GM23338 (cell line): ENCODE measurements at places on chromosomes 6 and 20. TPM values are rescaled to one million over a fixed set of nuclear protein-coding genes. Genes with fewer than 3 reads are reported as not detected.

Gene PLEKHG1
- 1.0 and 2.5 TPM in 2 replicates for total RNA-seq

GRCh38 chr6:124679387-124679786, 282.9 kb upstream of the RNF217 start:
- no peak for DNase-seq

Gene PACSIN1
- total RNA-seq: 6.2 and 8.7 TPM in 2 replicates

DNA sequence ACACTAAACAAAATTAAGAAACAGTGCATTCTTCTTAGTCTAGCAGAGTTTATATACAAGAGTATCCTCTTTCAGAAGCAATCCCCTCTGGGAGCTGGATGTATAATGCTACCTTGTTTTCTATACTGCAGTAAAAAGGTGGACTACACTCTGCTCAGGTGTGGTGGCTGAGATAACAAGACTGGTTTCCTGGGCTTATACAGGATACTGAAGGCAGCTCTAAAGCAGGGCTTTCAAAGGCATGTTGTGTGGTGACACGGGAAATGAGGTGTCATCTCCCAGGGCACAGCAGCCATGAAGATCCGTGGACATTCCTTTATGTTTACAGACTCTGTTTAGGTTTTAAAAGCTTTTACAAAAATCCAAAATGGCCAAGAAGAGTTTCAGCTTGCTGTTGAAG, 136.7 kb downstream of the MAP3K4 start:
- no peak for DNase-seq

GRCh38 chr20:56091628-56092234, 86.4 kb upstream of the CBLN4 start:
- no peak for DNase-seq

GRCh38 chr6:137734875-137735182, 132.2 kb upstream of the TNFAIP3 start:
- no peak for DNase-seq

Gene KIF25
- total RNA-seq: 0.69 and 1.5 TPM in 2 replicates

DNA sequence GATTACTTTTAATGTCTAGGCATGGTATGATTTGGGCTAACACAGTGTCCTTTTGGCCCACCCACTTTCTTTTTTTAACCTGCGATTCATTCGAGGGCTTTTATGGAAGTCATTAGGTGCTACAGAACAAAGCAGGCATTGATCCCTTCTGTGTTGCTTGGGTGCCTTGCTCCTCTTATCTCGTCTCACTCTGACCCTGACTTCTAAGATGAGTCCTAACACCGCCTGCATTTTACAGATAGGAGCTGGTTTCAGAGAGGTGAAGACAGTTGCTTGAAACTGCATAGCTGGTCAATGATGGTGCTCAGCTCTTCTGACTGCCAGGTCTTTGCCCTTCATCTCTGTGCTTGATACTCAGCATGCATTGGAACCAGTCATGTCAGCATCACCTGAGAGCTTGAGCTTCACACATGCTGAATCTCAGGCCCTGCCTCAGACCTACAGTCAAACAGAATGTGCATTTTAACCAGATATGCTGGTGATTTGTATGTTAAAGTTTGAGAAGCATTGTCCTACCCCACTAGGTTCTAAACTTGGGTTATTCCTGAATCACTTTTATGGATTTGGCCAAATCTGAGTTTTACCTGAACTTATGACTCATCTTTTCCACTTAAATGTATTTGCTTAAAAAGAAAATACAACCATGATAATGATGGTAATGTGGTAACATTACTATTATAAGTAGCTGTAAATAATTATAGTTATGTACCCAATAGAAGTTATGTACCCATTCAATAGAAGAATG, 142.3 kb downstream of the PLCB4 start:
- no peak for DNase-seq

GRCh38 chr20:50711113-50711825, 19.9 kb upstream of the RIPOR3 start:
- no peak for DNase-seq

Gene HRH3
- total RNA-seq: 2.9 and 5.2 TPM in 2 replicates

Gene CRISP3
- total RNA-seq: not detected in 2 replicates

DNA sequence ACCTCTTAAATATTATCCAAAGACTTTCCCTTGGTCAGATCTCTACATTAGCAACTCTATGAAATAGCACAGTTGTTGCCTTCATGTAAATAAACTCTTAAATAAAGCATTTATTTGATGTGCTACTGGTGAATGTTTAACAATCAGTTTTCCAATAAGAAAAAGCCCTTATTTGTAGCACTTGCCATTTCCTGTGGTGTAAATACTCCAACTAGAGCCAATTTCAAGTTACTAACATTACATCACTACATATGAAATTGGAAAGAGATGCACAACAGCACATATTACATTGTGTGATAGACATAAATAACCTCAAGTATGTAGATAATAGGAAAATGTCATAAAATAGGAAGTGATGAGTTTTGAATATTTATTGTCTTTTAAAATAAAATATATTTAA, 5.0 kb upstream of the MYB start:
- no peak for DNase-seq

DNA sequence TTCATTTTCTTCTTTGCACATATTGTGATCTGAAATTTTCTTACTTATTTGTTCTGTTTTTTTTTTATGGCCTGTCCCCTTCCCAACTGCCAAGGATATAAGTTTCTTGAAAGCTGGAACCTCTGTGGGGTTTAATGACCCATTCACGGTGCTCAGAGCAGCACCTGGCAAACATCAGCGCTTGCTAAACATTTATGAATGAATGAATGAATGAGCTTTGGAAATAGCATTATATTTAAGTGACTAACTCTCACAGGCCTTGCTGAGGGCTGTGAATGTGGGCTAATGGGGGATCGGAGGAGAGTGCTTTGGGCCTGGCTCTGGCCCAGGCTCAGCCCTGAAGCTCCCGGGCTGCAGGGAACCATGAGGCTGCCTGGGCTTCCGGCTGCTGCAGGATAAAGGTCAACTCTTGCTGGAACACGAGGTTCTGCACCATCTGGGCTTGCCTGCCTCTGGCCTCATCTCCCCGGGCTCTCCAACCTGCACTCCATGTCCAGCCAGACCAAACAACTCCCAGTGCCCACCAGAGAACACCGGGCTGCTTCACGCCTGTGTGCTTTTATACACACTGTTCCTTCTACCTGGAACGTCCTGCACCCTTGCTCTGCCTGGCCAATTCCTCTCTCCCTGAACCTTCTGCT, 14.6 kb upstream of the ARMC12 start:
- DNase-seq: no peak

GRCh38 chr6:25136854-25137253, 142.3 kb upstream of the CARMIL1 start:
- no peak for DNase-seq

DNA sequence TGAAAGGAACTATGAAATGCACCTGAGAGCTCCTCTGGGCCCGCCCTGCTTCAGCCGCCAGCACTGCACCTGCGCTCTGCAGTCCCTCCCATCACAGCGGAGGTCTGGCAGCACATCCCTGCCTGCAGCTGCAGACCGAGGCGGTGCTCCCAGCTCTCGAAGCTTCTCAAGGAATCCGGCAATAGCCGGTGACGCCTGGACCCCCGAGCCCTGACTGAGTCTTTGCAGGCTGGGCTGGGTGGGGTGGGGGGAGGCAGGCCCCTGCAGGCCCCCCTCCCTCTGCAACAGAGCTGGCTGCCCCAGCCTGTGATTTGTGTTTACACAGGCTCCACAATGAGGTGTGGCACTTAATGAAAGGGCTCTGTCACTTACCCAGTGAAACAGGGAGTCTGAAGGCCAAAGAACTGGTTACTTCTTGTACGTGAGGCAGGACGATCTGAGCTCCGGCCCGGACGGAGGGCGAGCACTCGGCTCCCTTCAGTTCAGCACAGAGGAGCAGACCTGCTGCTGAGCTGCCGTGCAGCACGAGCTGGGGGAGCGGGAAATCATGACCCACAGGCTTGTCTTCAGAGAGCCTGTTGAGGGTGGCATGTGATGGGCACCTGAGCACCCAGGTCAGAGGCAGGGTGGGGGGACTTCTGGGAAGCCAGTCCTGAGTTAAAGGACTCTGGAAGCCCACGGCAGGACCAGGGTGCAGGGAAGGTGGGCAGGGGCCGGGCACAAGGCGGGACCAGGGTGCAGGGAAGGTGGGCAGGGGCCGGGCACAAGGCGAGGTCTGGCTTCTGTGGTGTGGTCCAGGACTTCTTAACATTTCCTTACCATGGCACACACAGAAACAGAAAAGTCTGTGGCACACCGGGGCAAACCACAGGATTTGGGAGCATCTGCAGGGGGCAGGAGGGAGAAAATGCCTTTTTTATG, 192.3 kb upstream of the THBS2 start:
- peak; percentile 11 for DNase-seq

DNA sequence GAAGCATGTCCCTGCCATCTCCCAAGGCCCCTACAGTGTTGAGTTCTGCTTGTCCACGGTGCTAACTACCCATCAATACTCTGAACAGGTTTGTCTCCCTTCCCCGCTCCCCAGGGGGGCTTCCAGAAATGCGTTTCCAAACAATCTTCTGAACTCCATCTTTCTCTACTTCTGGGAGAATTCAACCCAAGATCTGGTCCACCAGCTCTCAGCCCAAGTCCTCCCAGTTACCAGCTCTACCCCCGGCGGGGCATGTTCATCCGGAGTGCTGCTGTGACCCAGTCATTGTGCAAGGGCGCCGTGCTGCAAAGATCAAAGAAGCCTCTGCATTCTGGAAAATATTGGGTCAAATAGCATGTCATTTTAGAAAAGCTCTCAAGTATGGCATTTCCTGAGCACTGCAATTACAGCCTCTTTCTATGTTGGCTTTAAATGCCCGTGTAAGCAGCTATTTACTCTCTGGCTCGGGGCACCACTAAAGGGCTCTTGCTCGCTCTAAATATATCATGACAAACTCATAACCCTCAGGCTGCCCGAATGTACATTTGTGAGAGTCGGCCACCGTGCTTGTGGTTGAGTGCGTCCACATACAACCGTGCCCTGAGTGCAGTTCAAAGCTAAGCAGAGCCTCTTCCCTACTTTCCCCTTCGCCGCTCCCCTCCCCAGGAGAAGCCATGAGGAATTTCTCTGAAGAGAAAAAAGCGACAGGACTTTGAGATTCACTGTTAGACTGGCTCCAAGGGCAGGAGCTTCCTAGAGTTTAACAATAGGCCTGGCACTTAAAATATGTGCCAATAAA, 71.6 kb downstream of the BANF2 start:
- DNase-seq: no peak
